Cortex of kidney (tissue), 1 donor: ENCODE measurements at places on chromosomes 6 and 20.

DNA sequence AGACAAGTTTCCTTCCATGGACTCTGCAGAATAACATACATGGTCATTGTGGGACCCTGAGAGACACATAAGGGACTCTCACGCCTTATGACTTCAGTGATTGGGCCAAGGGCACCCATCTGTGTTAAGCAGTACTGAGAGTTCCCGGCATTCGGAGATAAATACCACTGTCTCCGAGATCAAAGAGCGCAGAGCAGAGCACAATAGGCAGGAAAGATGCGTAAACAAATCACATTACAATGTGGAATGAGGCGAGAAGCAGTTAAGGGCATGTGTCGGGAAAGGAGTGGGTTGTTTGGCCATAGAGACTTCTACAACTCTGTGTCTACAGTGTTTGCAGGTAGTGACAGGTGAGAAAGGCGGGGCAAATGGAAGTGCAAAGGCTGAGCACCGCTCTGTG lies 57.6 kb downstream of the NRSN1 start:
- no peak for DNase-seq

DNA sequence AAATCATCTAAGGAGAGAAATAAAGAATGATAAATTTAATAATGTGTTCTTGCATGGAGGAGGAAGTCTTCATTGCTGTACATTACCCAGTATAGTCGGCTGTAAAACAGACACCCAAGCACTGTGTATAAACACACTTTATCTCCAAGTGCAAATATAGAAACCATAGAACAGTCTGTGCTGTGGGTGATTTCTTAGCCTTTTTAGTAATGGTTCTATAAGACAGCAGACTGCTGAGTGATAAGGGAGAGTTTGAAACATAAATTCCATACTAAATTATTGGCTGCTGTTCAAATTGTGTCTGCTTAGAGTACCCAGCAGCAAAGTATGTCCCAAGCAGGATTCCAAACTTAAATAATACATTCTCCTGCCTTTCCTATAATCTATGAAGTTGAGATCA lies 4.6 kb downstream of the FILIP1 start:
- no peak for DNase-seq

- no peak for DNase-seq
Measured at GRCh38 chr20:64102647-64103354, 4.6 kb downstream of the NPBWR2 start.

DNA sequence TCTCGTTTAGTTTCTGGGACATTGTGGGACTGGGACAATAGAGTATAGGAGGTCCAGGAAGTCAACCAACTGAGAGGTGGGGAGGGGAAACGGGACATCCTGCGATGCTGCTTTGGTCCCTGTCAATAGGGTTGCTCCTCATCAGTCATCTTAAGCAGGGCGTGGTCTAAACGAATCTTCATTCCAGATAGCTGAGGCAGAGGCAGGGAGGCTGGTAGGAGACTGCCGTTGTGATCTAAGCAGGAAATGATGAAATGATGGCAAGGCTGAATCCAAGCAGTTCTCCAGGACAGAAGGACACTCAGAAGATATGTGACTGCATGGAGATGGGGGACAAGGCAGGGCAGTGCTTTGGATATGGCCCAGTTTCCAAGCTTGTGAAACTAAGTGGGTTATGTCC lies 953.4 kb downstream of the KIF16B start:
- no peak for DNase-seq

GRCh38 chr6:53216301-53216700 lies 67.7 kb upstream of the GCM1 start:
- DNase-seq = no peak

GRCh38 chr6:145814035-145814500 lies 527 bp downstream of the FBXO30 start:
- no peak for DNase-seq

DNA sequence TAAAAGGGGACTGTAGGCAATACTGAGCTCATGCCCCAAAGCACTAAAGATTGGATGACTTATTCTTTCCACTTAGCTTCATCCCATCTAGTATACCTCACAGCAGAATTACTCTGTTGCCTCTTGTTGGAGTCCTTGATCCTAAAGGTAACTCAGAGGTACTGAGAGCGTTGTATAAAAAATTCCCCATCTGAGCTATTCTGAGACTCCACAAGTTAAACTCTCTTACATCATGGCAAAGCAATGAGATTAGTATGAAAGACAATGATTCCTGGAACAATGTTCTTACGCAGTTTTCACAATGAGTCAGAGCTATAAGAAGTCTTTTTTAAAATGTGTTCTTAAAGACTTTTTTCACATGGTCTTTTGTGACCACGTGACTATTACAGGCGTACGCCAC lies 370.1 kb downstream of the ADGRB3 start:
- no peak for DNase-seq
